ENCODE measurements at places on chromosomes 3 and 15.

DNA sequence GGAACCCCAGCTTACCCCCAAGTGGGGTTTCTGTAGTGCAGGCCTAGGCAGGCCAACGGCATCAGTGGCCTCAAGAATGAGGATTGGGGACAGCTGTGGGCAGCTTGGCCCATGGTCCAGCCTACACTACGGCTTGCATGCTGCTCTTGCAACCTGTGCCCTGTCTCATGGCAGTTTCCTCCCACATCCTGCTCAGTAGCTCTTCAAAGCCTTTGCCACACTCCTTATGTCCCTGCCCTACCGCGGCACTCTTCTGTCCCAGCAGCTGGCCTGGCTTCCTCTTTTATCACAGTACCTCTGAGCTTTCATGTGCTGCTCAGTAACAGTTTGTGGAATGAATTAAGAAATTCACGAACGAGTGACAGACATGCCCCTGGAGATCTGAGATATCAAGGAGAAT is 431.0 kb downstream of the EPHB1 start:
- no peak for DNase-seq

GRCh38 chr3:149122721-149123578 is 6.5 kb upstream of the HPS3 start:
- DNase-seq = no peak

GRCh38 chr3:189195302-189195701 is 23.5 kb downstream of the TPRG1 start:
- DNase-seq = peak; percentile 40

GRCh38 chr3:179373938-179374337 is 26.4 kb downstream of the MFN1 start:
- DNase-seq = no peak

GRCh38 chr3:28595372-28595771 is 246.7 kb upstream of the AZI2 start:
- DNase-seq = no peak

DNA sequence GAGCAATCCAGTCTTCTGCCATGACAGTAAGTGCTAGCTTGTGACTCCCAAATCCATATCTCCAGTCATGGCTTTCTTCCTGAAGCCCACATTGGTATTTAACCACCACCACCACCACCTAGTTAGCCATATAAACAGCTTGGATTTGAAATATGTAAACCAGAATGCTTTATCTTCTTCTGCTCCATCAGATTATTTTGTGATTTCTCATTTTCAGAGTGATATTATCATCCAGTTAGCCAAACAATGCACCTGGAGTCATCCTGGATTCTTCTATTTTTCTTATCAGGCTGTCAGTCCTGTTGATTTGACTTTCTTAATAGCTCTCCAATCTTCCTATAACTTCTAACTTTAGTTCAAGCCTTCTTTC is 124.3 kb upstream of the PTX3 start:
- DNase-seq = no peak

DNA sequence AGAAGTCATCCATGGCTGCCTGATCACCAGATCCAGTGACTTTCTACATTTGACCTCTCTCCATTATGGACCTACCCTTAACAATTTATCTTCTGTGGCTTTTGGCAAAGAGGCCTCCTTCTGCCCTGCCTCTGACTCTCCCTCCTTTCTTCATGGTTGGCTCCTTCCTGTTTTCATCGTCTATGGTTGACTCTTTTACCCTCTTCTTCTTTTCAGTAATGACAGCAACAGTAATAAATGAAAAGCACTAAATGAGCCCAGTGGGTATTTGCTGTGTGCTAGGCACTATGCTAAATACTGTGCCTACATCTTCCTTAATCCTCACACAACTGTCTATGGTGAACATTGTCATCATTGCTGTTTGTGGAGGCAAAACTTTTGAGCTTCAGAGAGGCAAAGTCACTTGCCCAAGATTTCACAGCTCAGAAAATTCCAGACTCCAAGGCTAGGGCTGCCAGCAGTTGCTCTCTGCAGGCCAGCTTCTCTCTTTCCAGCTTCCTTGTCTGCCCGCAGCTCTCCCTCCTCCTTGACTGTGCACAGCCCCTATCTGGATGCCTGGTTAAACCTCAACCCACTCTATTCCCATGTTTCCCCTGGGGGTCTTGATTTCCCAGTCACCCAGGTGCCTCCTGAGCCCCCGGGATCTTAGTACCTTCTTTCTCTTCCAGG is 24.6 kb downstream of the ITPR1 start:
- DNase-seq = no peak

GRCh38 chr3:31196881-31197364 is 302.5 kb upstream of the GADL1 start:
- DNase-seq = no peak

DNA sequence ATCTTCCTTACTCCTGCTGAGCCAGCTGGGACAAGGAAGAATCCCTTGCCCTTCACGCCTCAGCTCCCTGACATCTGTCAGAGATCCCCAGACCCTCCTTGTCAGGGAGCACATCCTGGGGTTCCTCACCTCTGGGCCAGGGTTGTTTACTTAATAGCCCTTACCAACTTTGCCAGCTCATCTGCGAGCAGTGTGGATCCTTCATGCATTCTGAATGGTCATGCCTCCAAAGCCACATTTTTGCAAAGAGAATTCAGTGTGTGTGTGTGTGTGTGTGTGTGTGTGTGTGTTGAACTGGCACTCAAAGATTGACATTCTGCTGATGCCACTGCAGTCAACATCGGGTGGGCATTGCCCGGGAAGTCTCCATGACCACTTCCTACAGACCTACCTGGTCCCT is 112.6 kb downstream of the SLC49A4 start:
- no peak for DNase-seq

DNA sequence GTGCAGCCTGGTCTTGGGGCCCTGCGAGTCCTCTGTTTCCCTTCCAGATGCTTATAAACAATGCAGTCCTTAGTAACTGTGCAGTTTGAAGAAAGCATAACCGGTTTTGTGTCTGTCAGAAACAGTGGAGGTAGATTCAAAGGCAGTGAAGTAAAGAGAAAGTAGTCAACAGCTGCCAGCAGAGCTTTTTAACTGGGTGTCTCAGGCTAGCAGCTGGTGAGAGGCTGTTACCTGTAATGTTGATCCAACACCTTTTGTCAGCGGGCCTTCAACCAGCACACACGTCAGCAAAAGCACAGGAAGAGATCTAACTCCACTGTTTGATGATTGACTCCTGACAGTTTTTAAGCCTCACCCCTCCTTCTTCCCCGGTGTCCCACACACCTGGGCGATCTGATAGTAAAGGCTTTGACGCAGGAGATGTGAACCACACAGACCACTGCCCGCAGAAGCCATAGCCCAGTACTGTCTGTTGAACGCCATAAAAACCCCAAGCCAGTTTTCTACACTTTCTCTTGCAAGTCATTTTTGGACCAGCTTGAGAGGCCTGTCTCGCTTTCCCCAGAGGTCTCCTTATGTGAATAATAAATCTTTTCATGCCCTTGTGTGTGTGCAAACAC is 178.0 kb downstream of the FMN1 start:
- DNase-seq = no peak
